ENCODE measurements at places on chromosomes 7 and 10.

DNA sequence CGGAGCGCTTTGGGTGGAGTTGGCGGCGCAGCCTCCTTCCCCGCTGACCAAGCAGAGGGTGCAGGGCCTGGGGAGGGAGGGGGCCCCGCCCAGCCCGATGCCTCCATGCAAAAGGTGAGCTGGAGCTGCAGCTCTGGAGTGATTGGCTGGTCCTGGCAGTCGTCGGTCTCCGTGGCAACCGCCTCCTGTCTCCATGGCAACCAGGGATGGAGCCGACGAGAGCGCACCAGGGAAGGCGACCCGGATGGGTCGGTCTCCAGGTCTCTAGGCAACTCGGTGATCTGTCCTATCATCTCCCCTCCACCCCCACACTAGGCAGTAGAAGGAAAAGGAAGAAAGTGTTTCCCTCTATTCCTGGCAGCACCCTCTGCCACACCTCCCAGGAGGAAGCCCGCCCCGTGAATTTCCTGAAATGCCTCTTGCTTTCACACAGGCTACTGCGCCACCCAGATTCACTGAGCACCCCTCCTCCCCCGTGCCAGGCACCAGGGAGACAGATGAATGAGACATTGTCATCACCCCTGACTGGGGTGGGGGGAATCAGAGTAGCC is 647 bp upstream of the NACAD start:
- DNase-seq: peak; percentile 67

DNA sequence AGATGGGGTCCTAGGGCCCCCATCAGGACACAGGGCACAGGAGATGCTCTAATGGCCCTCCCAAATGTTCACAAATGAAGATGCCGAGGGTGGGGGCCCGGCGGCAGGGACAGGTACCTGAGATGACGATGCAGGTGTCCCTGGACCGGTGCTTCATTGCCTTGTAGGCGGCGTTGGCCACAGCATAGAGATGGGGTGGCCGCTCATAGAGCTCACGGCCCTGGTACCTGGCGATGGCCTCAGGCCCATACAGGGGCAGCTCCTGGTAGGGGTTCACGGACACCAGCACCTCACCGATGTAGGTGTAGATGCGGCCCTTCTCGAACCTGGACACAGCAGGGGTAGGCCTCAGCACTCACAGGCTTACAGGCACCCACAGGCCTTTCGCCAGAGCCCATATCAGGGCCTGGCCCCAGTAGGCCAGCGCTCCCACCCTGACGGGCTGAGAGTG is 2.0 kb downstream of the MYO1G start:
- DNase-seq: no peak

DNA sequence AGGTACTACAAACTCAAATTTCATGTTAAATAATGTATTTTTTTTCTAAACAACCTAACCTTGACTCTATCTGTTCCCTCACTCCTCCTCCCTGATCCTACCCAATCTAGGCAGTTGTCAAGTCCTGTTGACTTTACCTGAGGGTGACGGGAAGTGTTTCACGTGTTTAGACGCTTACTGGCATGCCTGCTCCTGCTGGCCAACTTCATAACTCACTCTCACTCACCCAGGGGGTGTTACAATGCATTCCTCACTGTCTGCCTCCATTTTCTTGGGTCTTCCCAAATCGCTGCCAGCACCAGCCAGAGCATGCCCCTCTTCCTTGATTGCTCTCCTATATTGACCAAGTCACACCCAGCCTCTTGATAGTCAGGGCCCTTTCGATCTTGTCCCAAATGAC is 28.3 kb downstream of the CRCP start:
- DNase-seq: no peak

DNA sequence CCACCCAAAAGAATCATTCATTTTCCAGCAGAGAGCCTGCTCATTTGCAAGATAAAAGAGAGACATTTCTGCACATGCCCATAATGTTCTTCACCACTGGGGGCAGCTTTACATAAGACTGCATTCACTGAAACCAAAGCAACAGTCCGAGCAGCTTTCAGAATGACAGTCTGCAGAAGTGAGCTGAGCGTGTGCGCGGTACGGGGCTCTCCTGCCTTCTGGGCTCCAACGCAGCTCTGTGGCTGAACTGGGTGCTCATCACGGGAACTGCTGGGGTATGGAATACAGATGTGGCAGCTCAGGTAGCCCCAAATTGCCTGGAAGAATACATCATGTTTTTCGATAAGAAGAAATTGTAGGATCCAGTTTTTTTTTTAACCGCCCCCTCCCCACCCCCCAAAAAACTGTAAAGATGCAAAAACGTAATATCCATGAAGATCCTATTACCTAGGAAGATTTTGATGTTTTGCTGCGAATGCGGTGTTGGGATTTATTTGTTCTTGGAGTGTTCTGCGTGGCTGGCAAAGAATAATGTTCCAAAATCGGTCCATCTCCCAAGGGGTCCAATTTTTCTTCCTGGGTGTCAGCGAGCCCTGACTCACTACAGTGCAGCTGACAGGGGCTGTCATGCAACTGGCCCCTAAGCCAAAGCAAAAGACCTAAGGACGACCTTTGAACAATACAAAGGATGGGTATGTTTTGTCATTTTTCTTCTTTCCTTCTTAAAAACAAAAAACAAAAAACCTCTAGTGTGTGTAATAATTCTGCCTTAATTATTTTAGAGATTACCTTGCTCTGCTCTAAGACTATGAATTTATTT is at the start of gene LRRTM3:
LRRTM3 (plus strand) TSS at position 141 of the 820 bp plus-strand sequence.
- DNase-seq: peak; percentile 16

DNA sequence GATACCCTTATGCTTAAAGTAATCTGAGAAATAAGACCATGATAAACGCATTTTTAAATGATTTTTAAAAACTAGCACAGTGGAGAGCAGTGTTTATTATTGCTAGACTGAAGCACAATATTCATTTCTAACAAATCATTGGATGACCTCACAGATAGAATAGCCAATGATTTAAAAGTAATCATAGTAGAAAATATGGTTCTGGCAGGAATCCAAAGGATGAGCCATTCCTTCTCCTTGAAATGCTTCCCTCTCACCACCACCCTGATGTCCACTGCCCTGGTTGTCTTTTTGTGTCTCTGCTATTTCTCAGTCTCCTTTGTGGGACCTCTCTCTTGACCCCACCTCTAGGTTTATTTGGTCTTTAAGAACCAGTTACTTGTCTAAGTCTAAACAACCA is 64.9 kb downstream of the PRKG1 start:
- DNase-seq: no peak

DNA sequence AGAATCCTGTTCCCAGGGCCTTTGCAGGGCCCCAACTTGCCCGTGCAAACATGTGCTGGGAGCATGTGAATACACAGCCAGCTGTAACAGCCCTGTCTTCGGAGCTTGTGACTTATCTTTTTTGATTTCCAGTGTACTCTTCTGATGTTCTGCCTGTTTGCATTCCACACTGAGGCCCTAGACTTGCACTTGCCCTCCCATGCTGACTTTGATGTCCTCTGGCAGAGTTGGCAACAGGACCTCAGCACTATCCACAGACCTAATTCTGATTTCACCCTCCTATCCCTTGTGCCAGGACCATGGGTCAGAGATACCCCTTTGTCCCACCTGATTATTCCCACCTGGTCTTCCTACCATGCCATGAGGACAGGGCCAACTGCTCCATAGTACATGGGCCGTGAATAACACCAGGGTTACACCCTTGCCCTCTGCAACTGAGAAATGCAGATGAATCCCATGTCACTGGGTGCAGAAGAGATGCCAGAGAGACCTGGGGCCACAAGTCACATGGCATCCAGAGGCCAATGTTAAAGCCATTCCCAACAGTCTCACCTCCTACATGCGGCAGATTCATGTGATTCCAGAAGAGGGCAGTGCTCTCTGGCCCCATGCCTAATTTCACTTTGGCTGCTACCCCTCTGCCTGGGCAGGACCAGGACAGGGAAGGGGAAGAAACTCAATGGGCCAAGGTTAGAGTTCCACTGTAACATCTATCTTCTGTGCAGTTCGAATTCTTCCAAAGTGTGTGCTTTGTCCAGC is 43.0 kb downstream of the SCRN1 start:
- DNase-seq: no peak

GRCh38 chr7:130141161-130141883 is 63.9 kb downstream of the TMEM209 start:
- DNase-seq: peak; percentile 68

- DNase-seq: no peak
These were observed 296.5 kb upstream of the PITRM1 start for GRCh38 chr10:3468919-3469638.

DNA sequence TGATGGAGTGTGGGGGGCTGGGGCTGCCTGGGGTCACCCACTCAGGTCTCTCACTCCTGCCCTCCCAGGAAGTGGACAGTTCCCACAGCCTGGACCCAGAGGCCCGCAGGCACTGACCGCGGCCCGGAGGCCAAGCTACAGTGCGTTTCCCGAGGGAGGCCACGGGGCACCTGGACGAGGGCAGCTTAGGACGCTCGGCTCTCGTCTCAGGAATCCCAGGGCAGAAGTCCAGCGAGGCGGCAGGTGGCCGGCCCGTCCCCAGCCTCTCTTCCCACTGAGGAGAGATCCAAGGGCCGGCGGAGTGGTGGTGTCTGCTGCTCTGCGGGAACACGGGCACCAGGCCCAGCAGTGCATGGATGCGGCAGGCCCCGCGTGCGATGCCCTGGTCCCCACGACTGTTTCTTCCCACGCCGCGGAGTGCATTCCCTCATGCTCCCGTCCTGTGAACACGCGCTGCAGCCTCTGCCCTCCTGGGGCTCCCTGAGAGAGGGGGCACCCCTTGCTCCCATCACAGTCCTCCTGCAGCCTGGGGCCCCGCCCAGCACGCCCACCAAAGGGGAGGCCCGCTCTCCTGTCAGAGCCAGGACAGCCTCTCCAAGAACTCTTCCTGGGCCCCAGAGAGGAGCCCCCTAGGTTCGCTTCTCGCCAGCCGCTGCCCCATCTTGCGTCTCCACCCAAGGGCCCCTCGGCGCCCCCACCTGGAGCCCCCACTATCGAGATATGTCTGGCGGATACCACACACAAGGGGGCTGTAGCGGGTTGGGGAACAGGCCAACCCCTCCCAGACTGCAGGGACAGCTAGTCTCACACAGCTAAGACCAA is 24.3 kb upstream of the GPR146 start:
- no peak for DNase-seq

DNA sequence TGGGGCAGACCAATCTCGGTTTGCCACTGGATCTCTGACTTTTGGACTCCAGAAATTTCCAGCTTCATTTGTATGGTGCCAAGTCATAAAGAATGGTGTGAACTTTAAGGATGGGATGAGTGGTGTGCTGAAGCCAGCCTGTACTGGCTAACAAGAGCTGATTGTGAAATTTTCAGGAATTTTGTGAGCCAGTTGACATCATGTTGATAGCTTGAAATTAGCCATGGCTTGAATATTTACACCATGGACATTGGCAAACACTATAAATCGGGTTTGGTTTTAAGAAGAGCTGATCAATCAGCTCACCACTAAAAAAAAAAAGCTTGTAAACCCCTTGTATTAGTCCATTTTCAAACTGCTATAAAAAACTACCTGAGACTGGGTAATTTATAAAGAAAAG is 14.1 kb upstream of the MYH16 start:
- no peak for DNase-seq

DNA sequence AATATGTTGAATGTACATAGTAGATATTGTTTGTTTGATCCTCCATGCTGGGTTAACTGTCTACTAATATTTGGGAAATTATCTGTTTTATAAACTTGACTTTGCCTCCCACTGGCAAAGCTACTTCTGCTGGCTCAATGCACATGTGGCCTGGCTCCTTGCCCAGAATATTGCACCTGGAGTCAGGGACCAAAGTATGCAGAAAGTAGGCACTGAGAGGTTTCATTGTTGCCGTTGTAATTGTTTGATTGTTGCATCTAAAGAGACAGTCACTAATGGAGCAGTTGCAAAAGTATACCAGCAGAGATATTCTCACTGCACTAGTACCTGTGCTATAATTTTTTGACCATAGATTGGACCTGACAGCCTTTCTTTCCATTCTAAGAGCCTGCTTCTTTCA is 137.8 kb upstream of the CNTNAP2 start:
- no peak for DNase-seq

DNA sequence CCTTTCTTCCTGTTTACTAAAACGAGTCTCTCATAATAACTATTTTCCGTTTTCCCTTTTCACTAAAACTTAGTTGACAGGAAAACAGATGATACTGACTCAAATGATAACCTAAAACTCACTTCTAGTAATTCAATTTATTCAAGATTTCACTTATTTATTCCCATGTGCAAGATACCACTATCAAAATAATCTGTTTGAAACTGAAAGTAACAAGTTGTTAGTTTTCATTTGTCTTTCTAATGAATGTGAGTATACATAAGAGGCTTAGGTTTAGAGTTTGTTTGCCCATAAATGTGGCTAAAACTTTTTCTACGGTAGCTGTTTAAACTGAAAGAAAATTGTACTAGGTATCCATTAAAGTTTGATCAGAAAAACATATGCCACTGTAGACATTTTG is 314.9 kb upstream of the STEAP1 start:
- no peak for DNase-seq

DNA sequence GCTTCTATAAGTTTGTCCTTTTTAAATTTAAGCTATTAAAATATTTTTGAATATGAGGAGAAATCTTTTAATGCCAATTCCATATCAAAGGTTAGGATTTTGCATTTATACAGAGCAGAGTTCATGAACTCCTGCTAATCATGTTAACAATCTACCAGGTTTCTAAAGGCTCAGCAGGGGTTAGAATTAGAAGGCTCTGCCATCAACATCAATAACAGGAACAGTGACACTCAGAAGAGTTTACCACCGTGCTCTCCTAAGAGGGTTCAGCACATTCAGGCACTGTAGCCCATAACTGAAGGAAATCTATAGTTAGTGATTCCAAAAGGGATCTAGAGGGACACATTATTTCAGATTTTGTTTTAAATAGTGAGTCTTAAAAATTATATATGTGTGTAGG is 100.1 kb downstream of the HOXA1 start:
- no peak for DNase-seq

DNA sequence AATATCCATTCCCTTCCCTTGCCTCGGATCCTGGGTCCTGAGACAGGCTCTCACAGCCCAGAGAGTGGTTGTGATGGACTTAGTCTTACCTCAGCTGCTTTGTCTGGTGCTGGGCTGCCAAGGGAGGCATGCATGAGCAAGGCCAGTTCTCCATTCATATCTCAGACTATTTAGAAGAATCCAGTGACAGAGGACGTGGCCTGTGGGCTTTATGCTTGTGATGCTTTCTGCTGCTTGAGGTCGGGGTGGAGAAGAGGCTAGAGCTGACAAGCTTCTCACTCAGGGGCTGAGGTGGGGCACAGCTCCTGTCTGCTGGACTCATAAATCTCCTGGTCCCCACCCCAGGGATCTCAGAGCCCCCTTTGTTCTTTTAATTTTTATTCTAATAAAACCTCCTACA is 66.8 kb downstream of the DNAJC12 start:
- no peak for DNase-seq
